ENCODE measurements at places on chromosomes 7 and 10.

DNA sequence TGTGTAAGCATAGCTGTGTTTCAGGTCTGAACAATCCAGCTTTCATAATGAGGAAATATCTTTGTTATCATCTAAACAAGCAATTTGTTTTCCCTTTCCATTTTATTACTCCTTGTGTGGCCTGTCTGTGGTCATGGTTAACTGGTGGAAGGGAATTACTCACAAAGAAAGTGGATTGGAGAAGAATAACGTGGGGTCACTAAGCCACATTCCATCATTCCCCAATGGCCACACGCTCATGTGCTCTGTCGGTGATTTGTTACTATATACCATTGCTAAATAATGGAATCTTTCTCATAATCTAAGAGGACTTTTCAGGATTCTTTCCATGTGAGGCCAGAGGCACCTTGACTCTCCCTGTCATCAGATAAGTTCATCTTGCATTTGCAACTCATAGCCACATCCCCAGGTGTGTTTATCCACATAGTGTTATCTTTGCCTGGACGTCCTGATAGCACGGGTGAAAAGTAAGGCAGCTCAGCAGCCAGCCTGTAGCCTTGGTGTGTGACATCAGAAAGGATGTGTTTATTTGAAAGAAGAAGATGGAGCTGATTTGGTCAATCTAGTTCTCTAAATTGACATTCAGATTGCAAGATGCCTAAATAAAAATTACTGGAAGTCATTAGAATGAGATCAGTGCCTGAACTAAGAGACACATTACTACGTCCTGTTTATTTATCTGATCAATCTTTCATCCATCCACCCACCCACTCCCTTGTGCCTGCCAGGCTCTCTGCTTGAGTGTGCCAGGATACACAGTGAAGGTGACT, 128.9 kb downstream of the CELF2 start:
- no peak for DNase-seq

DNA sequence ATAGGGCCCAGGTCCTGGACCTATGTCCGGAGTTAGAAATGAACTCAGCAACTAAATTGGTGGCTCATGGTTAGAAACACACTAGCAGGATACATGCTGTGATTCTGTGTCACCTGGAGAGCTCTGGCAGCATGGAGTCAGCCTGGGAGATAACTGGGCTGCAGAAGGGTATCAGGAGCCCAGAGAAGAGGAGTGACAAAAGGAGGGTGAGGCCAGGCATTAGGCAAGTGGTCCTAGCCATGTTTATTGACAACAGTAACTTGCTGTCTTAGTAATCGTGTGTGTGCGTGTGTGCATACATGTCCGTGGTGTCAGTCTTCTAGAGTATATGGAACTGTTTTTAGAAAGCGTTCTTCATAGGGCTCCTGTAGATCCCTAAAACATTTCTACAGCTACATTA, 157.5 kb upstream of the PHYHIPL start:
- DNase-seq: no peak

- no peak for DNase-seq
Measured at GRCh38 chr7:113394856-113395255, 276.5 kb upstream of the SMIM30 start.

GRCh38 chr10:20110125-20111100, 294.2 kb downstream of the PLXDC2 start:
- DNase-seq: no peak

- no peak for DNase-seq
Measured at GRCh38 chr10:130159192-130159794, 23.1 kb downstream of the GLRX3 start.

- DNase-seq: no peak
Measured at GRCh38 chr7:117375380-117375779, 51.9 kb downstream of the ASZ1 start.

DNA sequence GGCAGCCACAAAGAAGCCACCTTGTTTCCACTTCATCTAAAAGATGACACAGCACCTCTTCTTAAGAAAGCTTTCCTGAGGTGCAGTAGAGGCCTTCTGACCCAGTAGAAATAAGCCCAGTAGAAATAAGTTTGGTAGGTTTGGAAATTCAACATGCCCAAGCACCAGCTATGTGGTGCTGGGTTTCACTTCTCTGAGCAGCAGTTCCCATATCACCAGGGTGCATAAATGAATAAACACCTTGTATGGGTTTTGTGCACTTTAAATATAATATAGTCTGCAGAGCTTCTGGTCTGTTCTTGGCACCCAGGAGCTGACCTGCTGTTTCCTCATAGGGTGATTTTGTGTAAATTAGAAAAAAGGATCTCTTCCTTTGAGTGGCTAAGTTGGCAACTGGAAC, 492.4 kb upstream of the SORCS1 start:
- DNase-seq: no peak

DNA sequence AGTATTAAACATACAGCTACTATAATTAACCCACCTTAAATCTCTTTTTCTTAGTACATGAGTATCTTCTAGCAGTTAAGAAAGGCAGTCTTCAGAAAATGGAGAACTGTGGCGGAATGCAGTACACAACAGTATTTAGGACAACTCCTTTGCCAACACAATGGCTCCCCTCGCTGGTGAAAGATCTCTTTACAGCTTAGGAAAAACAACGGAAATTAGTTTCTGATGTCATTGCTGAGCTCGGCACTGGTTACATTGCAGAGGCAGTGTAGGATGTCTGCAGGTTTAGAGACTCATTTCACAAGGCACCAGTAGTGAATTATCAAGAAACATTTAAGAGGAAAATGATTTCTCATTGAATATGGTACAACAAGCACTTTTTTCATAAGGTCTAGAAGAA, 43.4 kb downstream of the GLRX3 start:
- no peak for DNase-seq

DNA sequence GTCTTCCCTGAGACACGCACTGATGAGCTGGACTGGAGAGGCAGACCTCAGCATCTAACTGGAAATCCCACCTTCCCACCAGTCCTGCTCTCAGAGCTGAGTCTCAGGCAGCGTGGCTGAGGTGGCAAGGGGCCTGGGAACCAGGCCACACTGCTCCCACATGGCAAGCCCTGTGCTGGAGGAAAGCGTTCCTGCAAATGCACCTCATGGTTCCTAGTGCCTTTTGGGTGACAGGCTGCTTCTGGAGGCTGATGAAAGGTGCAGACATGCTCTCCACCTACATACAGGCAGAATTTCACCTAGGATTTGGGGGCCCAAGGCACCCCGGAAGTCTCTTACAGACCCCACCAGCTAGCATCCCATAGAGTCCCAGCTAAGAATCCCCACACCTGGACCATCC, 432.9 kb upstream of the FOXK1 start:
- no peak for DNase-seq

DNA sequence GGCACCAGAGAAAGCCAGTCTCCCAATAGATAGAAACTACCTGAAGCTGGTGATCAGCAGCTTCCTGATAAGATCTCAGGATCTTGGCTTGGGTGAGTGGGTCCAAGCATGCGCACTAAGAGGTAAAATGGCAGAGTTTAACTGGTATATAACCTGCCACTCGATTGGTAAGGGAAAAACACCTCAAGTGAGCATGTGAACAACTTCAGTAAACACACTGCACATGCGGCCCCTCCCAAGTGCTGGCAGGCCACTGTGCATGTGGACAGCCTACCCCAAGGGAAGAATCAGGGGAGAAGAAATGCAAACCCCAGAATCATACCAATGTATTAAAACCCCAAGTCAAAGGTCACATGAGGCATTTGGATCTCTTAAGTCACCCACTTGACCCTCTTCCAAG, 17.7 kb upstream of the PON1 start:
- no peak for DNase-seq

GRCh38 chr10:49624629-49625028, 10.8 kb downstream of the CHAT start:
- DNase-seq: no peak

DNA sequence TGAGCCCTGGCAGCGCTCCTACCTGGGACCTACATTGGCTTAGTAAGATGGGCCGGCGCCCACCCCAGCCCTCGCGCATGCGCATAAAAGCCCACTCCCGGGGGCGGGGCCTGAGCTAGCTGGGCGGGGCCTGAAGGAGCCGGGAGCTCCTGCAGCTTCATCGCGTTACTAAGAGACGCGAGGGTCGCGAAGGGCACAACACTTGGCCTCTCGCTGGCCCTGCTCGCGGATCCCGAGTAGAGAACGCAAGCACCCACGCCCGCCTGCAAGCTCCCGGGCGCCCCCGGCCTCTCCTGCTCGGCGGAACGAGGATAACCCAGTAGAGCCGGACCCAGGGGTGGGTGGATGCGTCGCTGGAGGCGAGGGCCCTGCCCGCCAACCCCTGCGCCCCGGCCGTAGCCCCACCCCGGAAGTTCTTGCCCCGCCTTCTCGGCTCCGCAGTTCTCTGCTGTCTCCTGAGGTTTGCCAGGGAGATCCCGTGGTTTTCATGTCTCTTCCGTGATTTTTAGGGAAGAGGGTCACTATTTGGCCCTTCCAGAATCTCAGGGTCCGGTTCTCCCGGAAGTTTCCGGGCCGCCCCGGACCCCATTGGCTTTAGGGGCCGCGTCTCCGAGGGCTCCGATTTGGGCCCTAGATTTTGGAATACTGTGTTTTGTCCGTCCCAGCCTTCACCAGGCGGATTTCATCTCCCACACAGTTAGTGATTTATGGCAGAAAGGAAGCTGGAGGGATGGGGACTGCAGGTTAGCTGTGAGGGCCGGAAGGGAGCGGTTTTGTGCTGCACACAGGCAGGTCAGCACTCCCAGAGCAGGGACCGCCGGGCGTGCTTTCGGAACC, at the start of gene MEIG1:
Gene MEIG1 (plus strand): TSS at position 168 of the 837 bp plus-strand sequence. CDS start 7,081 bp downstream, outside the sequence.
- peak; percentile 91 for DNase-seq

- DNase-seq: no peak
Measured at GRCh38 chr7:155514296-155514695, 32.1 kb downstream of the CNPY1 start.

- no peak for DNase-seq
Measured at GRCh38 chr10:126143117-126143516, 245.2 kb downstream of the ADAM12 start.

DNA sequence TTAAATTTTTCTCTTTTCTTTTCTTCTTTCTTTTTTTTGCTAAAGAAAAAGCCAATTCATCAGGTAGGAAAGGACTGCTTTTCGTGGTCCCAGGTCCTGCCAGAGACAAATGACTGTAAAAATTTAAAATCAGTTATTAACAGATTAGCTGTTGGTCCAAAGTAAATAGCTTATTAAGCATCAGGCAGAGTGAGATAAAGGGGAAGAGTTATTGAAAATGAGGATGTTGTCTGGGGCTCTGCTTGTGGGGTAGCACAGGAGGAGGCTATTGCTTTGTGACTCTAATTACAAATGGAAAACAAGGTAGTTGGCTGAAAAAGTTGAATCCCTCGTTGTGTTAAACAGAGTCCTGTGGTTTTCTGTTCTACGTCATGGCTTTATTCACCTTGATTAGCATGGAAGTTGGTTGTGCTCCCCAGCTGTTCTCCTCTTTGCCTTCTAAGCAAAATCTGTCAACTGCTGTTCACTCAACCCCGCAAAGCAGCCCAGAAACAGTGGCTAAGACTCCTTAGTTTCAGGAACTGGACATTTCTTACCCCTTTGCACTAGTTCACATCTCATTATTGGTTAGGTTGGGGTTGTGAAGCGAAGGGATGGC, 128.9 kb downstream of the SNX10 start:
- DNase-seq: no peak

- DNase-seq: no peak
Measured at GRCh38 chr10:33698033-33698432, 363.6 kb upstream of the NRP1 start.

DNA sequence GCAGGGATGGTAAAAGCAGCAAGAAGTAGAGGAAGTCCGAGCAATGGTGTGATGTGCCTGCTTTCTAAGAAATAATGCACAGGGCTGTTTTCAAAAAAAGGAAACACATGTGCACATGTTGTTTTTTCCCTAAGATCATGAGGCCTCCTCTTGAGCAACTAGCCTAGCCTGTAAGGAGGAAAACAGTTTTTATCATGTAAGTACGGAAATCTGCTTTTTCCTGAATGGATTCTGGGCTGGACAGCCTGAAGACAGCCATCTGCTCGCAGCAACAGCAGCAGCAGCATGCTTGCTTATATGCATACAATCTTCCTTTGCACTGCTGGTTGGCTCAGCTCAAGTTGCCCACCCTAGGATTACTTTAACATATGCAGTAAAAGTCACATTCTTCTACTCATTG, 87.1 kb downstream of the HIBADH start:
- DNase-seq: no peak

DNA sequence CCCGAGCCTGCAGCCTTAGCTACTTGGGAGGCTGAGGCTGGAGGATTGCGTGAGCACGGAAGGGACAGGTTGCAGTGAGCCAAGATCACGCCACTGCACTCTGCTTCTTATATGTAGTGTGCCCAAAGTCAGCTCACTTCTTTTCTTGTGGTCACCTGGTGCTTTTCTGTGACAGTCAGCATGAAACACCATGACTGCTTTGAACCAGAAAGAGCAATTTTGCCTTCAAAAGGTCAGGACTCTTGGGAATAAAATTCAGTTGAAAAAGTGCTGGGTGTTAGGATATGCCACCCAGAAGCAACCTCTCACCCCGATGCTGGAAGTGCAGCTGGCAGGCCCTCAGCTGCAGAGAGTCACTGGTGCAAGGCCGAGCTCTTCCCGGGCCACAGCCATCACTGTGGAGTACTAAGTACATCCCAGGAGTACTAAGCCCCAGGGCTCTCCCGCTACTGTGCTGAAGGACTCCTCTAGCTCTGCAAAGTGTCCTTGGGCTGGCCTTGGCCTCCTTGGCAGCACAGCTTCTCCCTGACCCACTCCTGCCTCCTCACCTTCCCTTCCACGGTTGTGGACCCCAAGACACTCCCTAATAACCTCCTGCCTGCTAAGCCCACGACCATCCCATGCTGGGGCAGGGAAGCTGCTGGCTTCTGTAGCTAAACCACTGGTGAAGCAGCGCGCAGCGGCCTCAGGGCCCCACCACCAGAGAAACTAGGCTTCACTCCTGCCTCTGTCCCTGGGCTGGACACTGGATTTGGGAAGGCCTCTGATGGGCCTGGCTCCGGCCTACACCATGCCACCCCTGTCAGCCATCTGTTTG, 17.6 kb upstream of the GDI2 start:
- DNase-seq: no peak

DNA sequence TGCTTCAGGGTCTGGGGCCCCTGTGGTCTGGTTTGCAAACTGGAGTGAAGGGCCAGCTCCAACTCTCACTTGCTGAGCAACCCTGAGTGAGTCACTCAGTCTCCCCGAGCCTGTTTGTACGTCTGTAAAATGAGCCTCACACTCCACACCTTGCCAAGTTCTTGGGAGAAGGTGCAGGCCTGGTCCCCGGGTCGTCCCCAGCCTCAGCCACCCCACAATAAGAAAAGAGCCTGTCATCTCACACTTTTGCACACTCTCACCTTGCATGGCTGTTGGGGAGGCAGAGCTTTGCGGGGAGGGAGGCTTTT, 5.2 kb downstream of the GRIFIN start:
- no peak for DNase-seq

Measured in activated naive CD4-positive, alpha-beta T cell (primary cell).